ENCODE measurements at places on chromosomes 2 and 18. TPM values are rescaled to one million over a fixed set of nuclear protein-coding genes. Genes with fewer than 3 reads are reported as not detected.

The FAM110C gene
- polyA plus RNA-seq = 2.0 TPM

The ANKRD53 gene
- polyA plus RNA-seq = not detected

The UGT1A5 gene
- polyA plus RNA-seq = not detected

The CYP27A1 gene
- 3.6 TPM for polyA plus RNA-seq

The BCL11A gene
- polyA plus RNA-seq = 215 TPM

The TTC27 gene
- polyA plus RNA-seq = 13.5 TPM

The SLC9A4 gene
- 0.15 TPM for polyA plus RNA-seq

The CYP1B1 gene
- 1.1 TPM for polyA plus RNA-seq

The MAL gene
- polyA plus RNA-seq = 60.2 TPM

The CFAP65 gene
- polyA plus RNA-seq = 2.5 TPM

The ERBB4 gene
- 4.9 TPM for polyA plus RNA-seq

The CNGA3 gene
- not detected for polyA plus RNA-seq

The SLC5A7 gene
- polyA plus RNA-seq = not detected
